Stimulated activated CD4-positive, alpha-beta T cell treated with anti-CD3 and anti-CD28 coated beads, TNF-alpha, amount 100 ng/mL, for 1 hour (primary cell): ENCODE measurements at places on chromosomes 3 and 15.

DNA sequence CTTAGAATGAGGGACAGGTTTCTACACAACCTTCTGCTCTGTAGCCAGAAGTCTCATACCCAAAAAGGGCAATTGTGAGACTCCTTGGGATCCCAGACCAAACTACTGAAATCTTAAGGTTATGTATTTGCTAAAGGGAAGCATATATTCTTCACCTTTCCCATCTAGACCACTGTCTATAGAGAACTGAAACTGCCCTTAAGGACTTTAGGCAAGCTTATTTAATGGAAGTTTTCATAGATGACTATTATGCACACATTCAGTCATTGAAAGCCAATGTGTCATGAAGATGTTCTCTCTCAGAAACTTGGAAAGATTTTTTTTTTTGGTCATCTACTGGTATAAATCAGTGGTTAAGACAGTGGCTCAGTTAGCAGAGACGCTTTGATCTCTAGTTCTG lies 365.3 kb downstream of the MCTP2 start:
- no peak for DNase-seq

DNA sequence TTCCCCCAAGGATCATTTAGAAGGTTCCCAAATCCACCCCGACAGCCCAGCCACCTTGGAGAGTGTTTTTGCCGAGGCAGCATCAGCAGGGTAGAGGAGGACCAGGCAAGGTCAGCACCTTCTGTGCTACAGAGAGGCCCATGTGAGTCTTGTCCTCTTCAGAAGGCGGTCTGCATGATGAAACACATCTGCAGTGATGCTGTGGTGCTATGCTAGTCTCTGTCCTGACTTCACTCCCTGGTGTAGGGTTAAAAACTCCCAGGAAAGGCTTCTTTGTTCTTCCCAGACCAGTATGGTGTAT lies 87.9 kb downstream of the ITPR1 start:
- DNase-seq: no peak

DNA sequence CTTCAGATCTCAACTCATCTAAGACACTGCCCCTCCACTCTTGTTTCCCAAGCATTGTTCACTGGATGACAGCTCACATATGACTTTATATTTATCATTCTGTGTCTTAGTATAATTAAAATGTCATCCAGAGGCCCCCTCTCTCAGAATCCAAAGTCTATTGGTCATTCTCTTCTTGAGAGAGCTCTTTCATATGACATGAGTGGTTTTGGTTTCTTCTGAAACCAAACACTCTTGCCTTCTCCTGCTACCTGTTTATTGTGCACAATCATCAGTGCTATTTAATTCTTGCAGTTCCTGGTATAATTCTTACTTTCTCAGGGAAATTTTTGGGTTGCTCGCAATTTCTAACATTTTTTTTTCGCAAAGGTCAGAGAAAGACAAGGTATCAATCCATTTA lies 249.5 kb downstream of the IL5RA start:
- DNase-seq: no peak

- DNase-seq: no peak
Measured at GRCh38 chr3:15795651-15796308, 2.0 kb downstream of the ANKRD28 start.

DNA sequence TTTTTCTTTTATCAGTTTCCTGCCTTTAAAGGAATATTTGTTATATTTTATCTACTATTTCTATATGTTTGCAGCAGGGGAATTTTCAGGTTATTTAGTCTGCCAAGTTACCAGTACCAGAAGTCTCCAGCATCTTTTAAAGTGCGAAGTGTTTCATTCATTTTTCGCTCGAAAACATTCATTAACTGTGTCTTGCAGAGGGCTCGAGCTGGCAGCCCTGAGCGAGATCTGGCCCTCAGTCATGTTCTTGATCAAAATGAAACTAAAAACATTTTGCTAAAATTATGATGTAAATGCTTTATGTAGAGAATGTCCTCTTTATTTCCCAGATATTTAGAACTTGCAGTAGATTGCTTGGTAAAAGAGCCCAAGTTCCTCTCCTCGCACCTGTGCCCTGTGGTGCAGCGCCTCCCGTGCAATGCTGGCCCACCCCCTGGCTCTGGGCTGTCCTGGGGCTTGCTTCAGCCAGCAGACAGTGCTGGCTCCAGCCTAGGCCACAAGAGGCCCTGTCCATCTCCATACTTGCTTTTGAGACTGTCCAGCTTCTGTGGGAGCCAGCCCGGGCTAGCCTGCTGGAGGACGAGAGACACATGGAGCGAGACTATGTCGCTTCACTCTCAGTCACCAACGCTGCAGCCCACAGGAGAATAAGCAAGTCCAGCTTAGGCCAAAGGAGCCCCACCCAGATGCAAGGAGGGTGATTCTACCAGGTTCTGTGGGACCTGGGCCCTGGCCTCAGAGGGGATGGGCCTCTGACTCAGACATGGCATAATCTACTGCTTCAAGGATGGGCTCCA lies 71.9 kb upstream of the PRR23E start:
- no peak for DNase-seq

- no peak for DNase-seq
Measured at GRCh38 chr15:80586161-80586560, 108.9 kb upstream of the ABHD17C start.

GRCh38 chr15:39156646-39157250 lies 424.1 kb upstream of the THBS1 start:
- no peak for DNase-seq

- no peak for DNase-seq
Measured at GRCh38 chr15:74315626-74316025, 51.8 kb downstream of the CYP11A1 start.

DNA sequence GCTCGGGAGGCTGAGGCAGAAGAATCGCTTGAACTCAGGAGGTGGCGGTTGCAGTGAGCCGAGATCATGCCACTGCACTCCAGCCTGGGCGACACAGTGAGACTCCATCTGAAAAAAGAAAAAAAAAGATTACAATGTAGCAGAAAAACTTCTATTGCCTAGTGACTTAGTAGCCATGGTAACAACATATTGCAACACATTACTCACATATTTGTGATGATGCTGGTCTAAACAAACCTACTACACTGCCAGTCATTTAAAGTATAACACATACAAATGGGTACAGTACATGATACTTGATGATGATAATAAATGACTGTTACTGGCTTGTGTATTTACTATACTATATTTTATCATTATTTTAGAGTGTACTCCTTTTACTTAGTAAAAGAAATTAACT lies 125.6 kb downstream of the PLOD2 start:
- no peak for DNase-seq
